ENCODE measurements at places on chromosomes 16 and 17.

- DNase-seq, result no peak
These were observed 226.0 kb upstream of the GSE1 start for GRCh38 chr16:85387171-85387507.

DNA sequence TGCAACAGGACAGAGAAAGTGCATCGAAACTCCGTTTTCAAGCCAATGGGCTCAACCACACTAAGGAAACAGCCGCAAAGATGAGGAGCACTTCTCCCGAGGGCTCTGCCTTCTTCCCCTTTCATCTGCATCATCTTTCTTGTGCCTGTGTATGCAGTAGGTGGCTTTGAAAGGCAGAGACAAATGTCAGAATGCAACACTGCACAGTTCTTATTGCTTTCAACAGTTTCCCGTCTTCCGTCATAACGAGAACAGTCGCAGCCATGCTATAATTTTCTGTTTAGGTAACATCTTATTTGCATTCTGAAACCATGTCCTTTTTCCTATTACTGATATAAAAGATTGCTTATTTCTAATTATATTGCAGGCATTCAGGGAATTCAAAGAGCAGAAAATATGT lies 205.2 kb downstream of the SLC39A11 start:
- no peak for DNase-seq

DNA sequence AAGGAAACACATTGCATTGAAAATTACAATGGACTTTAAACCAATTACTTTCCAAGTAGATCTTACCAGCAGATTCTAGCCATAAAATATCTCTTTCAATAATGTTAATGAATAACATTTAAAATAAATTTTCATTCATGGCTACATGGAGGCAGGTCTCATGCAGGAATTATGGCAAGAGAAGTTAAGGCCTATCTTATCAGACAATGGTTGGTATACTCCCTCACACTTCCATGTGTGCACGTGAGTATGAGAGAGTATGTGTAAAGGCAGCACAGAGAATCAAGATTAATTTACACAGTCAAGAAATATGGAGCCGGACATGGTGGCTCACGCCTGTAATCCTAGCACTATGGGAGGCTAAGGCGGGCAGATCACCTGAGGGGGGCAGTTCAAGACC lies 76.5 kb downstream of the HELZ start:
- no peak for DNase-seq

DNA sequence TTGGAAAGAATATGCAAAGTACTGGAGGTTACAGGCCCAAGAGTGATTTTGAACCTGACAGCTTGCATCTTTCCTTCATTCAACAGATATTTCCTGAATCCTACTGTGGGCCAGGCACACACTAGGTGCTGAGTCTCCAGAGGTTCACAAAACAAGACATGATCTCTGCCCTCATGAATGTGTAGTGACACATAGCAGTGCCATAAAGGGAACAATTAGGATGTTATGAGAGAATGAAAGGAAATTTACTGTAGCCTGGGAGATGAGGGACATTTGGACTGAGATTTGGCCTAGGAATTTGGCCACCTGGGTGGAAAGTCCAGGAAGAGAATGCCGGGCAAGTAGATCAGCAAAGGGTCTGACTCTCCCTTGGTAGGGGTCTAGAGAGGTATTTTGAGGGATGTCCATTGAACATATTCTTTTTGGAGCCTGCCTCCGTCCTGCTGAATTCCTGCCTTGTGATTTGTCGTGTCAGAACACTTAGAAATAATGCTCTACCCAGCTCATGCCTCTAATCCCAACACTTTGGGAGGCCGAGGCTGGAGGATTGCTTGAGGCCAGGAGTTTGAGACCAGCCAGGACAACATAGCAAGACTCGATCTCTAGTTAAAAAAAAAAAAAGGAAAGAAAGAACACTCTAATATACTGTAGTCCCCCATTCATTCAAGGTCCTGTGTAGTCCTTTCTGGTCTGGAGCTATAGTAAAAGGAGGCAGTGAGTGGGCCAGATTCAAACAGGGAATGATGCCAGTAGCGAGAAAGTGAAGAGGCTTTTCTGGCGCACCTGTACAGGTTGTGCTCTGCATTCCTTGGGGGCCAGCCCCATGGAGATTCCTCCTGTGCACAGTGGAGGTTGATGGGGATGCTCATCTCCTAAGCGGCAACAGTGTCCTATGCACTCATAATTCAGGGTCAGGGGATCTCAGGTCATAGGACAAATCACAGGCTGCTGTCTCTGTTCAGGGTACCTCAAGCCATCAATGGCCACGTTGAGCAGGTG lies 90.6 kb upstream of the CLEC18A start:
- no peak for DNase-seq

- no peak for DNase-seq
These were observed 5.0 kb downstream of the BBS2 start for GRCh38 chr16:56514845-56515244.

GRCh38 chr16:88783391-88784073 lies 1.5 kb downstream of the PIEZO1 start:
- DNase-seq, result no peak

GRCh38 chr17:66764506-66764905 lies 70.4 kb upstream of the CACNG5 start:
- peak; percentile 52 for DNase-seq

DNA sequence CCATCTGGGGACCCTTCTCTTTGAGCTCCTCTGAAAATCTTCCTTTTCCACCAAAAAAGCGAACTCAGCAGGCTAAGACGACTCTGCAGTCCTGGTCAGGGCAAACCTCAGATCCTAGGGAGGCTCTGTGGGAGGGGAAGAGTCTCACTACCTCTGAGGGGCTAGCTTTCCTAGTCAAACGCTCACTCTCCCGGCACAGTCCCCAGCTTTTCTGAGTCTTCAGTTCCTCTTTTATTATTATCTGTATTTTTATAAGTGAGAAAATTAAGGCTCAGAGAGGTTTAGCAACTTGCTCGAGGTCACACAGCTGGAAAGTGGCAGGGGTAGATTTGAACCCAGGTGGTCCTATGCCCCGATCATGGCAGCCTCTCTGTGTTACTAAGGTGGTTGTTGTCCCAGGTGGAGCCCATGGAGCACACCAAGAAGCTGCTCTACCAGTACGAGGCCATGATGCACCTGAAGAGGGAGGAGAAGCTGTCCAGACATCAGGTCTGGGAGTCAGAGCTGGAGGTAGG lies 9.1 kb upstream of the KATNB1 start:
- DNase-seq, result no peak

GRCh38 chr17:77601054-77601979 lies 357.2 kb upstream of the TNRC6C start:
- DNase-seq, result no peak

GRCh38 chr16:84724606-84725309 lies 25.0 kb downstream of the USP10 start:
- DNase-seq, result no peak

DNA sequence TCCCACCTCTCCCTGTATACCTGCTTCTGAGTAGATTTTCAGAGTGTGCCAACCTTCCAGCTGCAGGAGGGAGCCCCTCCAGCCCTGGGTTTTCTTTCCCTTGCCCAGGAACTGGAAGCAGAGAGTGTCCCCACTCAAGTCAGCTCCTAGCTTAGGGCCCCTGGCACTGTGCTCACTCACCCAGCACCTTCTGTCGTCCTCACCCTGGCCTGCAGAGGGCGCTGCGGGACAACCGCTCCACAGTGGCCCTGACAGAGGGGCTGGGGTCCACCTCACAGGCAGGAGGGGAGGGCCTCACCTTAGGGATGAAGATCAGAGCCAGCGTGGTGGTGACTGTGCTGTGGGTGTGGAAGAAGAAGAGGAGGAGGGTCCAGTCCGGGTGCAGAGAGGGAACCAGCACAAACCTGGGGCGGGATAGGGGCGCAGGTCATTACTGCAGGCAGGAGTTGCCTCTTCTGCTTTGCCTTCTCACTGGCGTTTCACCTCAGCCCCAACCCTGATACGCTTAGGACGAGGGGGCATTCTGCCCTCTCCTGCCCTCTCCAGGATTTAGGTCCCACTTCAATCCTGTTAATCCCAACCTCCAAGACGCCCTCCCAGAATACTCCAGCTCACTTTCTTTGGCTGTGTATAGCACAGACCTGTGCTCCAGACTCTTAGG lies 10.0 kb downstream of the GPR179 start:
- DNase-seq, result no peak

- DNase-seq, result peak; percentile 50
These were observed 167.5 kb downstream of the RAB11FIP4 start for GRCh38 chr17:31558748-31559583.

- DNase-seq, result no peak
These were observed 4.1 kb downstream of the NUFIP2 start for GRCh38 chr17:29289852-29290251.

GRCh38 chr16:24953306-24953705 lies 61.9 kb downstream of the ARHGAP17 start:
- no peak for DNase-seq

- peak; percentile 69 for DNase-seq
These were observed 23.6 kb upstream of the FZD2 start for GRCh38 chr17:44533533-44534246.

DNA sequence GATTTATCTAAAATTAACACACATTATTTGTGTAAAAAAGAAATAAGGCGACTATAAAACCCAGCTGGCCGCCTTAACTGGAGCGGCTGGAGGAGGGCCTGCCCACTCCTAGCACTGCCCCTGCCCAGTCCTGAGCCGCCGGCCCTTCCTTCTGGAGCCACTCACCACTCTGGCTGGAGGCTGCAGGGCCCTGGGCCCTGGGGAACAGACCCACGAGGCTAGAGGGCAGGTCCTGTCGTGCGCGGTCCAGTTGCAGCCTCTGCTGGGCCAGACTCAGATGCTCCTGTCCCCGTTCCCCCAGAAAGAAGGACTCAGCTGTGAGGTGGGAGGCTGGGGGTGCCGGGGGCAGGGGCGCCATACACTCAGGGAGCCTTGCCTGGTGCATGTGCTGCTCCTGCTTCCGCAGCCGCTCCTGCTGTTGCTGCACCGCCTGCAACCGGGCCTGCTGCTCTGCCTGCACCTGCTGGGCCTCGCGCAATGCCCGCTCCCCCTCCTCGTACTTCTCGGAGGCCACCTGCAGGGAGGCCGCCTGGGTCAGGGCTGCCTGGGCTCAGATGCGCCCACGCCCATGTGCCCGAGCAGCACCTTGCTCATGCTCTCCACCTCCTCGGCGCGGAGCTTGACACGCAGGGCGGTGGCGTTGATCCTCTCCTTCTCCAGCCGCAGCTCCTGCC lies 9.0 kb upstream of the MRPL38 start:
- peak; percentile 56 for DNase-seq

GRCh38 chr17:19237389-19238166 lies 412 bp downstream of the EPN2 start:
- no peak for DNase-seq

DNA sequence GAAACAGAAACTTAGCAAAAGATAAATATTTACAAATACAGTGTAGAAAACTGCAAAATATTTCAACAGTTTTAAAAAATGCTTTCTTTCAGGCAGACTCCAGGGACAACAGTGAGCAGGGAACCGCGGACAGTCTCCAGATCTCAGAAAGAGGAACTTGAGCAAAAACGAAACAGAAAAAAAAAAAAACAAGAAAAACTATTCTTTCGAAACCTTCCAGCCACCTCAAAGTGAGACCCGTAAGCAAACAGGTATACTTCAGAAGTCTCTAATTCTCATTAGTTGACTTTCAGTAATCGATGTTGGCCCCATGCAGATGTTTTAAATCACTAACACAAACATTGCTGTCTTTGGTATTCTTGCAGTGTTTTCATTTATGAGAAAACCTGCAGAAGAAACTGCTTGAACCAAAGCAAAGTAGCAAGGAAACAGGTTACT lies 15.7 kb upstream of the CCL1 start:
- DNase-seq, result no peak

DNA sequence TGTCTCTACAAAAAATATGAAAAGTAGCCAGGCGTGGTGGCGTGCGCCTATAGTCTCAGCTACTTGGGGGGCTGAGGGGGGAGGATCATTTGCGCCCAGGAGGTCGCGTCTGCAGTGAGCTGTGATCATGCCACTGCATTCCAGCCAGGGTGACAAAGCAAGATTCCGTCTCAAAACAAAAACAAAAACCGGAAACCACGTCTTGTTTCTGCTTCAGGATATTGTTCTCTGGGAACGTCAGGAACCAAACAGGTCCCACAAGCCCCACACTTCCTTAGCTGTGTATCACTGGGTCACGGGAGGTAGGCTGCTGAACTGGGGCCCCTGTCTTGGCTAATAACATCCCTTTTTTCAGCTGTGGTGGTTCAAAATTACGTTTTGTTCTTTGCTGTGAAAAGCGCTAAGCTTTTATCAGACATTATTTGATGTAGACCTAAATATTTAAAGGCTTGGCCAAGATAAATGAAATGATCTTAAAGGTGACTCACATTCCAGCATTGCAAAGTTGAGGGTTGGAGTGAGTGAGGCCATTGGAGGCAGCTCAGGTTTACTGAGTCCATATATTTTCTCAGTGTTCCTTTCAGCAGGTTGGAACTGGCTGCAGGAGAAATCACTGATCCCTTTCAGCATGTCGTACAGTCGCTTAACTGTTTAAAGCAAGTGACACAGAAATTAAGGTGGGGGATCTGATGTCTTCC lies 16.4 kb upstream of the SEC14L1 start:
- DNase-seq, result no peak

DNA sequence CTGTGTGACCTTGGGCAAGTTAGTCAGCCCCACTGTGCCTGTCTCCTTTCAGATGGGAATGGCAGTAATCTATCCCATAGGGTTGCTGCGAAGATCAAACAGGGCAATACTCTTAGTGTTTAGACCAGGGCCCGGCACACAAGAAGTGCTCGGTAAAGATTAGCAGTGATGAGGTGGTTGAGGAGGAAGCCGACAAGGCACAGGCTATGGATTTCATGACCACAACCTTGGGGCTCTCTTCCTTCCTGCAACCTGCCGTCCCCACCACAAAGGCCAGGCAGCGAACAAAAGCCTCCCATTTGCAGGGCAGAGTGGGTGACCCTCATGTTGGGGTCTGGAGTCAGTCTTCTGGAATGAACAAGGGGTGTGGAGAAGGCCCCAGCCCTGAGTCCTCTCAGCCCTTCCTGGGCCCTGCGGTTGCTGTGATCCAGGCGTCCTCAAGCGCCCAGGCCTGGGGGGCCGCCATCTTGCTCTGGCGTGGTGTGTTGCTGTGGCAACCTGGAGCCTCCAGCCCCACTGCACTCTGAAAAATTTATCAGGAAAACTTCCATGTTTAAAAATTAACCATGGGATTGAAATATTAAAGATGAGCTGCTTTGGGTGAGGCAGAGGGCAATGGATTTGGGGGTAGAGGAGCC lies 9.8 kb downstream of the ADAM11 start:
- no peak for DNase-seq

DNA sequence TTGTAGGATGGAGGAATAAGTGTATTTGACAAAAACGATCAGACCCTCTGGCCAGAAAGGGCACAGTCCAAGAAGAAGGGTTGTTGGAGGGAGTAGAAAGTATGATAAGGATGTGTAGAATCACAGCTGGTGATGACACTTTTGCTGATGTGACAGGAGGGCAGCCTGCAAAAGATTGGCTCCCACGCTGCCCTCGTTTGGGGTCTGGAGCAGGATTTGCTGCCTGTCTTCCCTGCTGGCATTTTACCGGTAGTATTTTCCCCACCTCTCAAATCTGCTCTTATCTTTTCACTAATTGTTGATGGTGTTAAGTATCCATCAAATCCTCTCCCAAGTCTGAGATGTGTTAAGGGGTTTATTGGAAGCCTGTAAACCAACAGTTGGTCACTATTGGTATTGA lies 208.8 kb downstream of the CCDC182 start:
- no peak for DNase-seq
